ENCODE measurements at places on chromosomes 6 and 20. TPM values are rescaled to one million over a fixed set of nuclear protein-coding genes. Genes with fewer than 3 reads are reported as not detected.
A peak's percentile ranks its signal among the peaks of the same experiment; 100 is the strongest.

Gene CST7
- not detected for total RNA-seq

DNA sequence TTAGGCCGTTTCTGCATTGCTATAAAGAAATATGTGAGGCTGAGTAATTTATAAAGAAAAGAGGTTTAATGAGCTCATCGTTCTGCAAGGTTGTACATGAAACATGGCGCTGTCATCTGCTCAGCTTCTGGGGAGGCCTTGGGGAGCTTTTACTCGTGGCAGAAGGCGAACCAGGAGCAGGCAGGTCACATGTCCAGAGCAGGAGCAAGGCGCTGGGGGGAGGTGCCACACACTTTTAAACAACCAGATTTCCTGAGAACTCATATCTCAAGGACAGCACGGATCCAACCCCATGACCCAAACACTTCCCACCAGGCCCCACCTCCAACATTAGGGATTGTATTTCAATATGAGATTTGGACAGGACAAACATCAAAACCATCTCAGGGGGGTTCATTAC lies 6.4 kb upstream of the SLC13A3 start:
- no peak for DNase-seq

GRCh38 chr6:81734081-81734480 lies 18.4 kb downstream of the TENT5A start:
- peak; percentile 29 for DNase-seq

DNA sequence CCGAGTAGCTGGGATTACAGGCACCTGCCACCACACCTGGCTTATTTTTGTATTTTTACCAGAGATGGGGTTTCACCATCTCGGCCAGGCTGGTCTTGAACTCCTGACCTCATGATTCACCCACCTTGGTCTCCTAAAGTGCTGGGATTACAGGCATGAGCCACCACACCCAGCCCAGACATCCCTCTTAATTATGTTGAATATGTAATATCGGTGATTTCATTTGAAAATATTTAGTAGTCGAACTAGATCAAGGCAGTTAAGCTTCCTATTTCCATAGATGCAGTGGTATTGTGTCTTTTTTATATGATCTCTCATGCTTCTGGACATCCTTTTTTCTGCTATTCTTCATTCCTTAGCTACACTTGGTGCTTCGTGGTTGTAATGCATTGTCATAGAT lies 29.7 kb downstream of the ESR1 start:
- no peak for DNase-seq

Data from renal cortical epithelial cell (primary cell).